Cardiac ventricle fibroblast (primary cell): ENCODE measurements at places on chromosomes 3 and 15. TPM values are rescaled to one million over a fixed set of nuclear protein-coding genes. Genes with fewer than 3 reads are reported as not detected.

Gene EFCC1
- 0.06 TPM in 1 of 2 replicates, not detected in the other for total RNA-seq

Gene TMEM158
- 17.2 and 18.3 TPM in 2 replicates for total RNA-seq

Gene CHRM5
- 0.06 TPM in 1 of 2 replicates, not detected in the other for total RNA-seq

Gene ATXN7
- total RNA-seq, result 13.4 and 19.7 TPM in 2 replicates

Gene LMOD3
- total RNA-seq, result not detected in 2 replicates

Gene GRK7
- not detected in 2 replicates for total RNA-seq

Gene ITIH3
- 0.24 TPM in 1 of 2 replicates, not detected in the other for total RNA-seq

Gene LRRC28
- total RNA-seq, result 14.6 and 28.3 TPM in 2 replicates

Gene ECE2
- 0.12 TPM in 1 of 2 replicates, not detected in the other for total RNA-seq

Gene FAM107A
- total RNA-seq, result 1.2 TPM in 2 replicates

Gene UACA
- 41.1 and 44.5 TPM in 2 replicates for total RNA-seq

Gene RNF111
- total RNA-seq, result 13.4 and 18.1 TPM in 2 replicates

Gene ETV5
- total RNA-seq, result 11.2 and 15.7 TPM in 2 replicates

Gene RHCG
- not detected in 2 replicates for total RNA-seq

Gene ATP10A
- total RNA-seq, result 0.62 and 1.1 TPM in 2 replicates

Gene RUVBL1
- 25.4 and 34.0 TPM in 2 replicates for total RNA-seq

Gene SPINT1
- total RNA-seq, result 0.24 and 0.25 TPM in 2 replicates

Gene DGKG
- 0.25 TPM in 1 of 2 replicates, not detected in the other for total RNA-seq

Gene ARHGEF26
- total RNA-seq, result 5.4 and 5.8 TPM in 2 replicates

Gene TRMT10C
- 17.4 and 17.5 TPM in 2 replicates for total RNA-seq

Gene CLRN1
- total RNA-seq, result not detected in 2 replicates

Gene ACAN
- not detected in 2 replicates for total RNA-seq

Gene CSPG4
- 11.0 and 11.3 TPM in 2 replicates for total RNA-seq

Gene SCN5A
- 0.05 and 0.44 TPM in 2 replicates for total RNA-seq

Gene RTP3
- total RNA-seq, result not detected in 2 replicates

Gene GOLGA6B
- not detected in 2 replicates for total RNA-seq

Gene RPP25
- total RNA-seq, result 15.1 and 15.2 TPM in 2 replicates
